HT1080 (cell line): ENCODE measurements at places on chromosomes 5 and 9. TPM values are rescaled to one million over a fixed set of nuclear protein-coding genes. Genes with fewer than 3 reads are reported as not detected.

The TAF11L12 gene
- not detected in 2 replicates for total RNA-seq

The CMBL gene
- total RNA-seq, result 18.6 and 19.9 TPM in 2 replicates

The KIF24 gene
- total RNA-seq, result 5.8 and 8.3 TPM in 2 replicates

The SPATA31D4 gene
- total RNA-seq, result not detected in 2 replicates

The F12 gene
- total RNA-seq, result 8.5 and 15.2 TPM in 2 replicates

The ENTPD2 gene
- total RNA-seq, result not detected in 2 replicates

The GFI1B gene
- total RNA-seq, result not detected in 2 replicates

The NR4A3 gene
- total RNA-seq, result 0.03 and 0.23 TPM in 2 replicates

The NEURL1B gene
- total RNA-seq, result 0.10 and 0.55 TPM in 2 replicates

The GABRA1 gene
- total RNA-seq, result not detected in 2 replicates

The NEUROG1 gene
- total RNA-seq, result not detected in 2 replicates

The ANXA2R gene
- total RNA-seq, result 0.23 and 0.59 TPM in 2 replicates

The EGFL7 gene
- total RNA-seq, result 31.8 and 34.6 TPM in 2 replicates

The ANKRD20A1 gene
- total RNA-seq, result 11.8 and 12.3 TPM in 2 replicates

The BASP1 gene
- total RNA-seq, result 134 and 149 TPM in 2 replicates

The SIT1 gene
- total RNA-seq, result not detected in 2 replicates

The PHYHD1 gene
- total RNA-seq, result 0.16 TPM in 1 of 2 replicates, not detected in the other

The LECT2 gene
- not detected in 2 replicates for total RNA-seq

The DROSHA gene
- 72.2 and 88.3 TPM in 2 replicates for total RNA-seq

The SLC6A3 gene
- not detected in 2 replicates for total RNA-seq

The SOWAHA gene
- total RNA-seq, result not detected in 2 replicates

The CDH9 gene
- total RNA-seq, result not detected in 2 replicates

The IFNK gene
- not detected in 2 replicates for total RNA-seq

The MCCC2 gene
- 42.0 and 50.3 TPM in 2 replicates for total RNA-seq

The SAXO1 gene
- not detected in 2 replicates for total RNA-seq

The ZFP37 gene
- total RNA-seq, result 0.94 and 1.2 TPM in 2 replicates

The IL7R gene
- total RNA-seq, result 12.2 and 13.9 TPM in 2 replicates

The FCN2 gene
- not detected in 2 replicates for total RNA-seq

The PHF24 gene
- not detected in 2 replicates for total RNA-seq

The FLT4 gene
- total RNA-seq, result 0.03 and 0.31 TPM in 2 replicates

The CNTLN gene
- 5.8 and 6.2 TPM in 2 replicates for total RNA-seq

The MELK gene
- total RNA-seq, result 62.7 and 74.6 TPM in 2 replicates

The SLC6A7 gene
- total RNA-seq, result 0.03 TPM in 1 of 2 replicates, not detected in the other

The TBC1D13 gene
- 19.2 and 23.9 TPM in 2 replicates for total RNA-seq

The SEMA5A gene
- total RNA-seq, result 1.8 and 2.7 TPM in 2 replicates

The CDKN2B gene
- total RNA-seq, result not detected in 2 replicates

The SHLD3 gene
- total RNA-seq, result 4.5 and 4.6 TPM in 2 replicates

The TRIM36 gene
- 4.2 and 5.8 TPM in 2 replicates for total RNA-seq

The TAF11L9 gene
- not detected in 2 replicates for total RNA-seq

The CER1 gene
- not detected in 2 replicates for total RNA-seq

The OBP2B gene
- total RNA-seq, result not detected in 2 replicates
